ENCODE measurements at places on chromosomes 16 and 17.

- no peak for DNase-seq
Observed at GRCh38 chr17:3944485-3945388, 19.5 kb downstream of the ATP2A3 start.

DNA sequence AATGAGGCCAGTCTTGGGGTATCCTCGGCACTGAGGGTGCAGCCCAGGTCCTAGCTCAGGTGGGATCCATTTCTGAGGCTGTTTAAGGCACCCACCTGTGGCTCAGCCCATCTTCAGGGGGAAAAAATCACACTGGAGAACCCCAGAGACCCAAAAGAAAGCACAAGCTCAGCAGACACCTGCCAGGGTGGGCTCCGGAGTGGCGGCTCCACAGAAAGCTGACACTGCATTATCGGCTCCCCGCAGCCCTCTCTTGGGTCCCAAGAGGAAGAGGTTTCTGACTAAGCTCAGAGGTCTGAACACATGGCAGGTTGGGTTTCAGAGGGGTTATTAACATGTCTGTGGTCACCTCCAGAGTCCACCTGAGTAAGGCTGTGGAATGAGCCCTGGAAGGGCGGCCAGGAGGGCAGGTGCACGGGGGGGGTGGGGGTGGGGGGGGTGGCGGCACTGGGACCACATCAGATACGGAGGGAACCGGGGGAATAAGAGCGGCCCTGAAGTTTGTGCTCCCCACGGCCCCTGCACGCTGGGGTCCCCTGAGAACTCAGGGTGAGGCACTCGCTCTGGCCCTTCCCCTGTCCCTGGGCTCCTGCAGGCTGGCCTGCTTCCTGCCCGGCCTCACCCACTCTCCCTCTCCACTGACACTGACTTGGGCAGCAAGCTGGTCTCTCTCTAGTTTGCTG is 79.5 kb downstream of the TIMM22 start:
- DNase-seq: no peak

DNA sequence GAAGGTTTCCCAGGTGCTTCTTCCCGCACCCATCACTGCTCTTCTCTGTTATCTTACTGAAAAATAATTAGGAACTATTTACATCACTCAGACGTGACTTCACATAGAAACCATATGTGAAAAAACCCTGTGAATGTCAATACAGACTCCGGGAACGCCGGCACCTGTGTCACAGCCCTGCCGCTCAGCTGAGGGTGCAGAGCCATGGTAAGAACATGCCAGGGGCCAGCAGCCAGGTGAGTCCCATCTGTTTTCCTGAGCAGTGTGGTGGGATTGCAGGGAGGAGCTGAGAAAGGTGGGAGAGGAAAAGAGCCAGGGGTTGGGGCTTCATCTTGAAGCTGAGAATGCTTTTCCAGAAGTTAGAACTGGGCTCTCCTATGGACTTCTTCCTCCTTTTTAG is 13.7 kb downstream of the FOXF1 start:
- DNase-seq: no peak

DNA sequence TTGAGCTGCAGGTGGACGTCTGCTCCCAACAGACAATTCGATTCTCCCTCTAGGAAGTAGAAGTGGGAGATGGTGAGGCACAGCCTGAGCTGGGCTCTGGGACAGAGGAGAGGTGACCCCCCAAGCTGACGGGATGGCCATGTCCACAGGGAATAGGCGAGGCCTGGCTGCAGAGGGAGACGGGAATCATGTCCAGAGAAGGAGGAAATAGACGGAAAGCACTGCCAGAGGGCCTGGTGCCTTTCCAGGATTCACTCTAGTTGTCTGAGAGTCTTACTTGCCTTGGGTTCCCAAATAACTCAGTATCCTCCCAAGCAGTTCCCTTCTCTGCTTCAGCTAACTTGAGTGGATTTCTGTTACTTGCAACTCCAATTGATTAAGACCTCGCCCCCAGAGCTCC is 4.3 kb upstream of the CRISPLD2 start:
- no peak for DNase-seq

DNA sequence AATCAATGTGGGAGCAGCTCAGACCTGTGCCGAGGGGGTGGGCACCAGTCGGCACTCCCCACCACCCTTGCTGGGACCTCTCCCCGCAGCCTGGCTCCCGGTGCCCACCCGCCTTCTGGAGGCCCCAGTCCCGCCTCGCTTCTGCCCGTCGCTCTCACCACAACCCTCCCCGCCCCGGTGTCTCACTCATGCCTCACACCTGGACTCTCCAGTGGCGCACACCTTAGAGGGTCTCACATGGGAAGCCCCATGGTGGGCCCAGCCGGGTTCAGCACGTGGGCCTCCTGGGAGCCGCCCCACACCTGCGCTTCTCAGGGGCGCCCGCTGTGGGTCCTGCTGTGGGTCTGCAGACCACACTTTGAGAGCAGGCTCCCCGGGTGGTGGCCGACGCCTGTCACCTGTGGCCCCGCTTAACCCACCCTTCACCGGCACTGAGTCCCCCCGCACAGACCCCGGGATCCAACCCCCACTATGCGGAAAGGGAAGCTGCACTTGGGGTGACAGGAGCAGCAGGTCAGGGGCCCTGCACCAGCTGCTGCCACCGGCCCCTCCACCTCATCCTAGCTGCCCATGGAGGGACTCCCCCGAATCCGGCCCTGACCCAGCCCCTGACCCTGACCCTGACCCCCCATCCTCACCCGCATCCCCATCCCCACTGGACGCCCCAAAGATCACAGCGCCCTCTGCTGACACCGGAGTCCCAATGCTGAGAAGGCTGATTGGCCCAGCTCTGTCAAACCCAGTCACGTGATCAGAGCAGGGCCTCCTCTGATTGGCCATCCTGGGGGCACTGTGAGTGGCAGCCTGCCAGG is 27.4 kb upstream of the SLC38A10 start:
- DNase-seq: no peak

DNA sequence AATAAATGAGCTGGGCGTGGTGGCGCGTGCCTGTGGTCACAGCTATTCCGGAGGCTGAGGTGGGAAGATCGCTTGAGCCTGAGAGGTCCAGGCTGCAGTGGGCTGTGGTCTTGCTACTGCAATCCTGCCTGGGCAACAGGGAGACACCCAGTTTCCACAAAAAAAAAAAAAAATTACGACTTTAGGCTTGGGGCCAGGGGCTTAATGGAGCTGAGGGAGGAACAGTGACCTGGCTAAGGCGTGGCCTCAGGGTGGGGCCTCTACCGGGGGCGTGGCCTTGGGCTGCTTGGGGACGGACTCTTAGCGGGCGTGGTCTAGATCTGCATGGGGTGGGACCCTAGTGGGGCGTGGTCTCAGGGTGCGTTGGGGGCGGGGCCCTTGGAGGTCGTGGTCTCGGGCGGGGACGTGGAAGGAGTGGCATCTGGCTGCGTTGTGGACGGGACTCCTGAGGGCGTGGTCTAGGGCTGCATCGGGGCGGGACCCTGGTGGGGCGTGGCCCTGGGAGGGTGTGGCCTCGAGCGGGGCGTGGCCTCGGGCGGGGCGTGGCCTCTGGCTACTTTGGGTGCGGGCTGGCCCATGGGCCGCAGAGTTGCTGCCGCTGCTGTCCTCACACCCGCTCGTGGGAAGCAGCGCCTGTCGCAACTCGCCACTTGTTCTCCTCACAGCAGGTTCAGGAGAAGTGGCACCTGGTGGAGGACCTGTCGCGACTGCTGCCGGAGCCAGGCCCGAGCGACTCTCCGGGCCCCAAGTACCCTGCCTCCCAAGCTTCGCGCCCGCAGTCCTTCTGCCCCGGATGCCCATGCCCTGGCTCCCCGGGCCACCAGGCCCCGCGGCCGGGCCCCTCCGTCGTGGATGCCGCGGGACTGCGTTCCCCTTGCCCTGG is 5.8 kb upstream of the C17orf99 start:
- DNase-seq: peak; percentile 77

DNA sequence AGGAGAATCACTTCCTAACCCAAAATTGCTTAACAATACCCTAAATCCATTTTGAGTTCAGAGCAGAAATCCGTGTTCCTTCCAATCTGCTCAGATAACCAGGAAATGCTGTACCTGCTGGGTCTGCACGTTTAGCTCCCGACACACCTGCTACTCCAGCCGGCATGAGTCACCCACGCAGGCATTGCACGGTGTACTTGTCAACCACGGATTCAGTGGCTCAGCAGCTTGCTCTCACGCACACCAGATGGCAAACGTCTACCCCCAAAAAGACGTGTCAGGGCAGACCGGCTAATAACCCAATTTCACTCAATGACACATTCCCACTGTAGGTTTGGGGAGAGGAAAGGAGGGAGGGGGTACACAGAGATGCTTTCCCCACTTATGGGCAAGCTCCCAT is 468.1 kb downstream of the SOX9 start:
- no peak for DNase-seq

- no peak for DNase-seq
Observed at GRCh38 chr16:75064403-75065148, 52.0 kb downstream of the LDHD start.

DNA sequence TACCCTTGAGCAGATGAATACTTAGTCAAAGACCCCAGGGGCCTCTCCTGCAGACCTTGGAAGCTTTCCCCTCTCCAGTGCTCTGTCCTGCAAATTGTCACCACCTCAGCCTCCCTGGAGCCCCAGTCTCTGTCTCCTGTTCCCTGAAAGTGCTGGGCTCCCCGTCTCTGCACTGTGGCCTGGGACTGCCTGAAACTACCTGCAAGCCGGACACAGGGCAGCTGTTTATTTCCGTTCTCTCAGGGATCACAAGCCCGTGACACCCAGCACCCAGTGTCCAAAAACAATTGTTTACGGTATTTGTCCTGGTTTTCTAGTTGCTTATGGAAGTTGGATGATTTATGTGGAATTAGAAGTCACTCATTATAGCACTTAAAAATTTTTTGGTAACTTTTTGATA is 81.6 kb upstream of the CHMP6 start:
- DNase-seq: no peak

GRCh38 chr16:27853651-27854050 is 209.9 kb downstream of the GSG1L start:
- DNase-seq: no peak

GRCh38 chr17:18992454-18993130 is 12.0 kb downstream of the FAM83G start:
- DNase-seq: no peak

- peak; percentile 20 for DNase-seq
Observed at GRCh38 chr17:79065105-79065670, 9.4 kb upstream of the ENGASE start.

GRCh38 chr16:50268352-50268751 is 2.0 kb downstream of the ADCY7 start:
- DNase-seq: no peak

- DNase-seq: no peak
Observed at GRCh38 chr16:8528471-8528870, 61.8 kb downstream of the TMEM114 start.

DNA sequence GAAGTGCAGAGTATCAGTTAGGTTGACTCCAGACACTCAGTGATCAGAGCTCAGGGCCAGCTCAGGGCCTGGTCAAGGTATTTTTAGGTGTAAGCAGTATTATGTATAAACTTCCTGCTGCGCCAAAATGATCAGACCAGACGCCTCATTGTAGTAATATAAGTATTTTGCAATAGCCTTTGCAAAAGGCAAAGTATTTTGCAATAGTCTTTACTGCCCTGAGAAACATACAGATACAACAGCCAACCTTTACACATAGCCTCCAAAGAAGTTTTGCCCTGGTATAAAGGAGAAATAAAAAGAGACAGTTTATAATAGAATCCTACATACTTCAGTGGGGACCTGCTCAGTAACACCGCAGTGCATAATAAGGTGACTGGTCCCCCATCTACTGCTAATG is 333.0 kb upstream of the EEF2KMT start:
- no peak for DNase-seq
